Melanocyte of skin (primary cell): ENCODE measurements at places on chromosomes 16 and 17. TPM values are rescaled to one million over a fixed set of nuclear protein-coding genes. Genes with fewer than 3 reads are reported as not detected.

CCNF gene
- total RNA-seq = 38.1 and 44.3 TPM in 2 replicates

C16orf96 gene
- total RNA-seq = under 0.01 TPM in 1 of 2 replicates, not detected in the other

SLFN13 gene
- 0.69 and 0.73 TPM in 2 replicates for total RNA-seq

BEAN1 gene
- 0.93 and 1.3 TPM in 2 replicates for total RNA-seq

ABCA6 gene
- 0.33 and 1.9 TPM in 2 replicates for total RNA-seq

TK1 gene
- 48.0 and 70.5 TPM in 2 replicates for total RNA-seq

UTS2R gene
- total RNA-seq = not detected in 2 replicates

LRRC37A gene
- total RNA-seq = 2.1 and 5.8 TPM in 2 replicates

LASP1 gene
- total RNA-seq = 78.8 and 155 TPM in 2 replicates

MILR1 gene
- 1.4 TPM in 1 of 2 replicates, not detected in the other for total RNA-seq

PYDC1 gene
- not detected in 2 replicates for total RNA-seq

GNPTG gene
- total RNA-seq = 28.3 and 48.1 TPM in 2 replicates

STAT5B gene
- 18.6 and 27.6 TPM in 2 replicates for total RNA-seq

CRISPLD2 gene
- total RNA-seq = 3.1 and 10.9 TPM in 2 replicates

CSH2 gene
- not detected in 2 replicates for total RNA-seq

DBNDD1 gene
- 12.0 and 12.2 TPM in 2 replicates for total RNA-seq

CACNA1H gene
- total RNA-seq = 0.73 and 1.7 TPM in 2 replicates

SOX8 gene
- 14.3 and 18.5 TPM in 2 replicates for total RNA-seq

BCL6B gene
- not detected in 2 replicates for total RNA-seq

C16orf89 gene
- not detected in 2 replicates for total RNA-seq
